Sciatic nerve (tissue), 2 donors: ENCODE measurements at places on chromosomes 6 and 20. TPM values are rescaled to one million over a fixed set of nuclear protein-coding genes. Genes with fewer than 3 reads are reported as not detected.

- DNase-seq, result no peak
Measured at GRCh38 chr6:169371344-169372127, 117.9 kb upstream of the THBS2 start.

DNA sequence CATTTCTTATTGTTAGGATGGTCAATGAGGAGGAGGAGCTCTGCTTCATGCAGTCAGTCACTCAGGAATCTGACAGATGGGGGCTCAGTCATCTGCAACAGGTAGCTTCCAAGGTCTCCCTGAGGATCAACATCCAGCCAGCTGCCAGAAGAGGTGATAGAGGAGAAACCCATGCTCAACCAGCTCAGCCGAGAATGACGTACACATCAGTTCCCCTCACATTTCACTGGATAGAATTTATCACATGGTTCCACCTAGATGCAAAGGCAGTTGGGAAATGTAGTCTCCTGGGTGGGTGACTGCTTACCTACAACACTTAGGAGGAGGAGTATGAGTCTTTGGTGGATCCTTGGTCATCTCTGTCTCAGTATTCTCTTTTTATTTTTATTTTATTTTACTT, 144.5 kb downstream of the CEBPB start:
- DNase-seq, result no peak

- no peak for DNase-seq
Measured at GRCh38 chr6:11043961-11044711, at the start of gene ELOVL2. Gene ELOVL2 (minus strand): TSS chr6:11044305. CDS start chr6:11044230, 75 bp downstream.

GRCh38 chr6:137156650-137157049, 16.8 kb downstream of the IL22RA2 start:
- no peak for DNase-seq

- no peak for DNase-seq
Measured at GRCh38 chr20:37457921-37458320, 63.1 kb upstream of the NNAT start.

DNA sequence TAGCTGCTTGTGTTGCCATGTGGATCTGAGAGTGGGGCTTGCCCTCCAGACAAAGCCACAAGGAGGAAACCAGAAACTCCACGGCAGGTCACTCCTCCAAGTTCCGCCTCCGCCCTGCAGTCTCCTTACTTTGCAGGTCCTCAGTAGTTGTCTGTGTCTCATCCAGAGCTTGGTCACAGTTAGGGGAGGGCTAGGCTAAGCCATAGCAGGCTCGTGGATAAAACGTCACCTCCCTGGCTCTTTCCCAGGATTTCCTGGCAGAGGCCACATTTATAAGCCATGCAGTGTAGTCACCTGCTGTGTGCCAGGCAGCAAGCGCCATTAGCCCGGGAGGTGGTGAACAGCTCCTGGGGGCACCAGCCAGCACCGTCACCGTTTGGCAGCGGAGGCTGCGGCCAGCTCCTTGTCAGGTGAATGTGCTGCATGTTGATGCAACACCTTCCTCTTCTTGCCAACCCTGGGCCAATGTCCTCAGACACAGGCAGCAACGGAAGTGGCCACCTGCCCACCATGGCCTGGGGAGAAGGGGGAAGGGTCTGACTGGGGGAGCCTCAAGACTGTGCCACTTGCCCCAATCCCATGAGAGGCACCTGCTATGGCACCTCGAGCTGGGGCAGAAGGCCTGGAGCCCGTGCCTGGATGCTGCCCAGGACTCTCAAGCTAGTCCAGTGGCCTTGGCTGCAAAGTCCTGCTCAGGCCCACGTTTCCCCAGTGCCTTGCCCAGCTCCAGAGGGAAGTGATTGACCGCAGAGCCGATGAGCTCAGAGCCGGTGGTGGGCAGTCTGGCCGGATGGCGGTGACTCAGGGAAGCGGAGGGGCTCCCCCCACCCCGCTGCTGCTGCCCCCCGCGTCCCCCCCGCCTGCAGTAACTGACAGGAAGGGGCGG, 39.0 kb upstream of the SLCO4A1 start:
- no peak for DNase-seq

The RPS6KA2 gene
- 69.9 TPM for total RNA-seq

The ZBTB9 gene
- 6.5 TPM for total RNA-seq
